Activated T-cell treated with anti-CD3 and anti-CD28 coated beads, Interleukin-2, amount 50 U/mL, for 4 hours (primary cell): ENCODE measurements at places on chromosomes 3 and 15. TPM values are rescaled to one million over a fixed set of nuclear protein-coding genes. Genes with fewer than 3 reads are reported as not detected.

DNA sequence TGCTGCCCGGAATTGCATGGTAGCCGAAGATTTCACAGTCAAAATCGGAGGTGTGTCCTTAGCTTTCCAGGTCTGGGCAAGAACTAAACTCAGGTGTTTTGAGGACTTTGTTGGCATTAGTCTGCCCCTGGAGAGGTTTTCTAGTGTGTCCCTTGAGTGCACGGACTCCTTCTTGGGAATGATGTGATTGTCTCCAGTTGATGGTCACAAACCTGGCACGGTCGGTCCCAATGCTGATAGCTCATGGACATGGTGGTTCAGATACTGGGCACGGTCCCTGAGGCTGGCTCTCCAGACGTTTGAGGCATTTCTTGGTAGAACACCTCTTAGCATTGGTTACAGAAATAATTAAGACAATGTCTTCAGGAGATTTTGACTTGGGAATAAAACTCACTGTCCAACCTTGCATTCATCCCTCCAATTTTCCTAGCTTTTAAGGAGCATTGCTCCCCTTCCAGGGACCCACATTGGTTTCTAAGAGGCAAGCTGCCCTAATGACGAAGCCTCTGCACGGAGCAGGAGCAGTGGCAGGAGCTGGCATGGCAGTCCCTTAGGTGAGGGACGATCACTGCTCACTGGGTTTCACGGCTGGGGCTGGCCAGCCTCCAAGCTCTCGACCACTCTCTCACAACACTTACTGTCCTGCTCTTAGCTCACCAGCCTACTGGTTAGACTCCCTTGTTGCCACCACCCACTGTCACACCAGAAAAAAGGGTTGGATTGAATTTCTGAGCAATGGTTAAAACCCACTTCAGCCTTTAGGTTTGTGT is 68.1 kb downstream of the PGPEP1L start:
- no peak for DNase-seq

DNA sequence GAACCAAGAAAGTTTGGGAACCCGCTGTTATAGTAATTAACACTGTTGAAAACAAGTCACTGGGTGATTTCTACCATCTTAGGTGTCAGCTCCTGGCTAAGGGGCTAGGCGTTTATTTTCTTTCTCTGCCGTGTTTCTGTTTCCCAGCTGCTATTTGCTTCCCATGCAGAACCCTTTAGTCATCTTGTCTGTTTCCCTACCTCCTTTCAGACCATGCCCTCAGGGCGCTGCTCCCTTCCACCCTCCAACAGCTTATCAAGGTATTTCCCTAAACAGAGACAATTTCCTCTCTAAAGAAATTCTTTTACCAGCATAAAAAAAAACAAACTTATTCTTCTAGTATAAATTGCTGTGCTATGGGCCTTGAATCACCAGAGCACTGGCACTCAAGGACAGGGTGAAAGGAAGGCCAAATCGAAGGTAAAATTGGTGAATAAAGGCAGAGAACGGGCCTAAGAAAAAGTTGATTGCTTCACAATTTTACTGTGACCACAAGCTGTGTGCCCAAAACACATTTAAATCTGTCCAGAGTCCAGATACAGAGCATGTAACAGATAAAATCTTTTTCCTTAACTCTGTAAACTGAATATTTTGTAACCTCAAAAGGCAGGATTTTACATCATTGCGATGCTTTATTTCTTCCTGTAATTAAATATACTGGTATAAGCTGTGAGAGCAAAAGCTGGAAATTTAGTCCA is 319.2 kb downstream of the ZNF621 start:
- DNase-seq, result no peak

CD96 gene
- 25.2 TPM for total RNA-seq

TRIM71 gene
- 0.18 TPM for total RNA-seq

DNA sequence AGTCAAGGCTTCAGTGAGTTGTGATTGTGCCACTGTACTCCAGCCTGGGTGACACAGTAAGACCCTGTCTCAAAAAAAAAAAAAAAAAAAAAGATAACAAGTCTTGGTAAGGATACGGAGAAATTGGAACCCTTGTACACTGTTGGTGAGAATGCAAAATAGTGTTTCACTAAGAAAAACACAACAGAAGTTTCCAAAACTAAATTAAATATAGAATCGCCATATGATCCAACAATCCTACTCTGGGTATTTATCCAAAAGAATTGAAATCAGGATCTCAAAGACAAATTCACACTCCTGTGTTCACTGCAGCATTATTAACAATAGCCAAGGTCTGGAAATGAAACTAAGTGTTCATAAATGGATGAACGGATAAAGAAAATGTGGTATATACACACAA is 149.4 kb downstream of the ERC2 start:
- no peak for DNase-seq

IL17RB gene
- 1.3 TPM for total RNA-seq

DNA sequence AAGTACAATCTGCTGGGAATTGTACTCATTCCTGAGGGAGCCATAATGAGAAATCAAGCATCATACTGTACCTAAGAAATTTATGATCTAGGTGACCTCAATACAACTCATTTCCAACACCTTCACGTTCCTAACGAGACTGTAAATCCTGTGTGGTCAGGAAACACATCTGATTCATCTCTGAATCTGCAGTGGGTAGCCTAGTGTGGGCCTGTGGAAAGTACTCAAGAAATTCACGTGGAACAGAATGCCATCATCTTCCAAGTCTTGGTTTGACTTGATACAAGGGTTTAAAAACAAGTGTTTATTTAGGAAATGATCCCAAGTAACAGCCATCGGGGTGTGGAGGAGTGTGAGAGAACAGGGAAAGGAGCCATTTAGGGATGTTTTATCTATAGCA is 568.9 kb downstream of the EDEM1 start:
- no peak for DNase-seq

DNA sequence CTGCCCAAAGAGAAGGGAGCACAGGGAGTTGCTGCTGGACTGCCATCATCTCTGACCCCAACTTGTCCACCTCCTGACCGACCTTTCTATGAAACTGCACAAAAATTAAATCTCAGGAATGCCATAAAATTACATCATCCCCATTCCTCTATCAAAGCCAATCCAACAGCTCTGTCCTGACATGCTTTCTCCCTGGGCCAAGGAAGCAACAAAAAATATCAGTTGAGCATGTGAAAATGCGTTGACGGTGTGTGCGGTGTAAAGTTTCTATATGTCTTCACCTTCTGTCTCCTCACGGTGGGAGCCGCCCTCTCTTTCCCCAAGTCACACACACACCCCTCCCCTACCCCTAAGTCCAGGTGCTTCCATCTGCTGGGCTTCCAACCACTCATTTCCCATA is 3.6 kb upstream of the ZNF774 start:
- no peak for DNase-seq

DNA sequence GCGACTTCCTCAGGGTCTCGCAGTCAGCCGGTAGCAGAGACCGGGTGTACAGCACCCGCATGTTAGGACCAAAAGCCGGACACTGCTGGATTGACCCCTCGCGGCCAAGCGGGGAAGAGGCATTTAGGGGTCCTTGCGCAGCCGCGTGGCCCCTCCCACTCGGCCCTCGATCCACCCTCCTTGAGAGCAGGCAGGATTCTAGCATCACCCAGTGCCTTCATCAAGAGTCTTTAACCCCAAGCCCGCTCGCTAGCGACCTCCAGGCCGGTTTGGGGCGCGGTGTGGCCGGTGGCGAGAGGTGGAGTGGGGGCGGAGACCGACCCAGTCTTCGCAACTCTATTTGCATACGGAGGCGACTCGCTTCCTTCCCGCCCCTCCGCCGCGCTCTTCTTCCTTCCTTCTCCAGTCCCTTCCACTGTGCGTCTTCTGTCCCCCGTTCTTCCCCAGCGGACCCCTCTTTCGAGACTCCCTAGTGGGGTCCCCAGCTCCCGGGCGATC is at the start of gene ST6GAL1:
Gene ST6GAL1, plus strand, starts transcription at position 384 of the 498 bp plus-strand sequence. CDS start 112,178 bp downstream, outside the sequence.
- peak; percentile 61 for DNase-seq

LINGO1 gene
- not detected for total RNA-seq

DNA sequence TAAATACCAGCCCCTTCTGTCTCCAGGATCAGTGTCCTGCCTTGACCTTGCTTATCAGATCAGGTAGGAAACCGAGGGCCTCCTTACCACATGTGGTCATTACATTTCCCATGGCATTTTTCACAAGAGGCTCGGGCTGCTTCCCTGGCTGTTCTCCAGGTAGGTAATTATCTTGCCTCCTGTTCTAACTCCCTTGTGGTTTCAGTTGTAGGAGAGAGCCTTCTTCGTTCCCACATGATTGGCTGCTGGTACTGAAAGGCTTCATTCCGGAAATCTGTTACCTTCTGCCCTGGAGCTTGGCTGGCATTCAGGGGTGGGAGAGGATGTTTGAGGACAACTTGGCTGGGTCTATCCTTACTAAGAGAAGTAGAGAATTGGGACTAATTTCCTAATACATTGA is 46.8 kb upstream of the RORA start:
- DNase-seq, result no peak

REC114 gene
- total RNA-seq, result not detected

ZNF774 gene
- 1.2 TPM for total RNA-seq

- no peak for DNase-seq
Measured at GRCh38 chr15:99931703-99932603, 198.7 kb upstream of the LYSMD4 start.

- DNase-seq, result no peak
Measured at GRCh38 chr15:101427606-101428487, 61.7 kb downstream of the PCSK6 start.

DLEC1 gene
- total RNA-seq, result 0.05 TPM

DNA sequence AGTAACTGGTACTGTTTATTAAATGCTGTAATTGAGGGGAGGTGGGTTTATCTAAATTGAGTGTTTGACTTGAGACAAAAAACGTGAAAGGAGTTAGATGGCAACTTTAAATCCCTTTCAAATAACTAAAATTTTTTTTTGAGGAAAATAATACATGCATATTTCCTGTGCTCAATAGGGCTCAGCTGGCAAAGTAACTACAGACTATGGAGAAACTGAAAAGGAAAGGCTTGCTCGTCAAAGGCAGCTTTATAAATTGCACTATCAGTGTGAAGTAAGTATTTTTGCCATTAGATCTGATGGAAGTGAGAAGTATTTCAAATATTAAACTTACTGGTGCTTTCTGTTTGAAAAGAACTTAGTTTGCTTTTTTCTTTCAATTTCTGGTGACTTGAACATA is 72.2 kb downstream of the DZIP3 start:
- no peak for DNase-seq

GRCh38 chr3:122555275-122556071 is 8.6 kb downstream of the PARP9 start:
- DNase-seq, result no peak

FMN1 gene
- 0.48 TPM for total RNA-seq

GRCh38 chr3:176796371-176796770 is 400.9 kb downstream of the TBL1XR1 start:
- no peak for DNase-seq

DNA sequence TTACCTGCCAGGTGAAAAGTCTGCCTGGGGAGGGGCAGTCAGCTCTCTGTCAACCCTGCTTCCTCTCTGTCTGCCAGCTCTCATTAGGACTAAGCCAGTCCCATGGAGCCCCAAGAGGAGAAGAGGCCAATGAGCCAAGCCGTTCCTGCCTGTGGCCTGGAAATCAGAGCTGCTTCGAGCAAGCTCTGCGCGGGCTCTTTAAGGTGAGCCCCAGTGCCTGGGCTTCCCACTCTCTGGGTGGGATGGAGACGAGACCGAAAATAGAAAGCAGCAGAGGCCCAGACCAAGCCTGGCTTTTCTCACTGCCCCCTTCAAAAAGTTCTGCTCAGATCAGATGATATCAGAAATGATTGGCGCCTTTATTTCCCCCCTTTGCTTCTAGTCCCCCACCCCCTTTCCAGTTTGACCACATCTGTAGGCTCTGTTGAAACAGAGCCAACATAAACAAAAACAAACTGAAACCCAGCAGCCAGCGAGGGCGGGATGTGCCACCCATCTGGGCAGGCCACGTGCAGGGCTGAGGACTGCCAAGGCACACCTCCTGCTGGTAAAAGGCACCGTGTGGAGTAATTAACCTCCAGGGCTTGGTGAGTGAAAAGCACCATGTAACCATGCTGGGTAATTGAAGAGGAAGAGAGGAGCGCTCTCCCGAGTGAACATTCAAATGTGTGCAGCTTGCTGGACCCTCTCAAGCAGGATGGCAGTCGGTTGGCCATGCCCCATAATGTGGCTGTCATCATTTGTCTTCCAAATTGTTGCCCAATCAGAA is 471.0 kb upstream of the PROK2 start:
- DNase-seq, result no peak

- no peak for DNase-seq
Measured at GRCh38 chr3:39146083-39146501, 7.3 kb downstream of the CSRNP1 start.

DNA sequence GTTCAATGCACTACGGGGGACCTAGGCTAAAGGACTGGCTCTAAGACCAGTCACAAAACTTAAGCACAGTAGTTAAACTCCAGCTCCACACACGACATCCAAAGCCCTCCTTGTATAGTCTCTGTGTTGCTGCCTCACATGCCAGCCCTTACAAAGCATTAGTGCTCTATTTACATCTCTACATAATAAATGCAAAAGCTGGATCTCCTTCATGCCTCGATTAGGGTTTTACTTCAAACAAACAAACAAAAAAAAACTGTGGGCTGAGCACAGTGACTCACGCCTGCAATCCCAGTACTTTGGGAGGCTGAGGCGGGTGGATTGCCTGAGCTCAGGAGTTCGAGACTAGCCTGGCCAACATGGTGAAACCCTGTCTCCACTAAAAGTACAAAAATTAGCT is 9.6 kb downstream of the PGBD4 start:
- DNase-seq, result no peak

ADAMTS7 gene
- 0.10 TPM for total RNA-seq

APOD gene
- not detected for total RNA-seq

GRCh38 chr3:152155246-152156020 is 113.3 kb upstream of the MBNL1 start:
- no peak for DNase-seq

ZNF662 gene
- total RNA-seq, result 1.4 TPM

DNA sequence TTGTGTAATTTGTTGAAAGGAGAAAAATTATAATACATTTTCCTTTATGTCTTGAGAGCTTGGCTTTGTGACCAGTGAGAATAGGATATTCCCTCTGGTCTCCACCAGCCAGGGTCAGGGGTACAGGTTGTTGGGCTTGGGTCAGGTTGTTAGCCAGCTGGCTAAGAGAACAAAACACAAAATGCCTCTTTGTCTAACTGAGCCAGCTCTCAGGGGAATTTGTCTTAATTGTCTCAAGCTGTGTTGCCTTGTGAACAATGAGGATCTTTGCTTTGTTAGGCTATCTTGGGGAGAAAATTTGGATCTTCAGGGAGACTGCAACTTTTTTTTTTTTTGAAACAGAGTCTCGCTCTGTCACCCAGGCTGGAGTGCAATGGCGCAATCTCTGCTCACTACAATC is 17.7 kb upstream of the GK5 start:
- no peak for DNase-seq

MUC20 gene
- total RNA-seq, result 0.95 TPM

HRG gene
- total RNA-seq, result not detected

EXD1 gene
- not detected for total RNA-seq

- no peak for DNase-seq
Measured at GRCh38 chr3:55827786-55828185, 340.7 kb upstream of the WNT5A start.
